ENCODE measurements at places on chromosomes 1 and 21. TPM values are rescaled to one million over a fixed set of nuclear protein-coding genes. Genes with fewer than 3 reads are reported as not detected.

TRIM46 gene
- total RNA-seq, result 25.7 TPM

SERTAD4 gene
- 1.1 TPM for total RNA-seq

FAM163A gene
- total RNA-seq, result 1.5 TPM

CHD1L gene
- 79.6 TPM for total RNA-seq

MANEAL gene
- total RNA-seq, result 23.8 TPM

GRCh38 chr1:224435999-224436398 lies 1.4 kb upstream of the WDR26 start:
- DNase-seq, result no peak

DNA sequence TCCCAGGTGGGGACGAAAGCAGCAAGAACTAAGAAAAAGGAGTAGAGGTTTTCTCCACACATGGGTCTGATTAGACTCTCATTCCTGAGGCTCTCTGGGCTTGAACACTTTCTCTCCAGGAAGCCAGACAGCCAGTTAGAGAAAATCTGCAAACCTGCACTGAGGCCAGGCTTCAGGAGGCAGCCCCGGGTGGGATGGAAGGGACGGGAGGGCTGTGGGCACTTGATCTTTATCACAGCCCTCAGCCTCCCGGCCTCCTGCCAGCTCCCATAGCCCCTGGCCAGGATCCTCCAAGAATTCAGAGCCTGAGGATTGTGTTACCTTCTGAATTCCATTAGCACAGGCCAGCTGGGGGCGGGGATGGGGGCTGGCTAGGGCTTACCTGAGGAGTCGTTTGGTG lies 40.1 kb downstream of the SERTAD4 start:
- DNase-seq, result no peak

DNA sequence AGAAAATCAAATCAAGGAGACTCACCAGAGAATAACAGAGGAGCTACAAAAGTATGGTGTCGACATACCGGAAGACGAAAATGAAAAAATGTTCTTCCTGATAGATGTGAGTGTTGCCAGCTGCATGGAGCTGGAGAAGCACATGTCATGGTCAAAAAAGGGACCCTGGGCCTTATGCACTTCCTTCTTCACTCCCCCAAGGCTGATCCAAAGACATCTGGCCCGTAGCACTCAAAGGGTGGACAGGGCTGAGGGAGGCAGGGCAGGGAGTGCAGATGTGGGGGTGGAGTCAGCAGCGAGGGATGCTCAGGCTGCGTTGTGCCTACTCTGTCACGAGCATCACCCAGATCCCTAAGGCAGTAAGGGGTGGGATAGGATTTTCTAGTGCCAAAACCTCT lies 19.4 kb downstream of the MX1 start:
- no peak for DNase-seq

- no peak for DNase-seq
These were observed 7.3 kb downstream of the FCRLB start for GRCh38 chr1:161728376-161729226.

DNA sequence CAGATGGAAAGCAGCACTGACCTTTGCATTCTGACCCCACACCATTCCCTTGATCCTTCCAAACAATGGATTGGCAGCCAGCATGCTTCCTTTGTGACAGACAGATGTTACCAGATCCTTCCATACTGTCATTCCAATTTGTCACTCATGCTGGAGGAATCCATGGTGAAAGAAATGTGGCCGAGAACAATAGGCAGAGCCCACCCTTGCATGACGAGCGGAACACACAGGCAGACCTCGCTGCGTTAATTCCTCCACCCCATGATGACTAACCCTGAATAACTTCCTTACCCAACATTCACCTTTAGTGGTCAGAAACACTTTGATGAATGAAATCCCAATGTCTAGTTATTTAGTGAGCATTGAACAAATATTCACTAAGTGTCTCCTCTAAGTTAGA lies 45.1 kb downstream of the PDPN start:
- no peak for DNase-seq

GRCh38 chr1:197557302-197557701 lies 218.0 kb downstream of the DENND1B start:
- DNase-seq, result no peak

DNA sequence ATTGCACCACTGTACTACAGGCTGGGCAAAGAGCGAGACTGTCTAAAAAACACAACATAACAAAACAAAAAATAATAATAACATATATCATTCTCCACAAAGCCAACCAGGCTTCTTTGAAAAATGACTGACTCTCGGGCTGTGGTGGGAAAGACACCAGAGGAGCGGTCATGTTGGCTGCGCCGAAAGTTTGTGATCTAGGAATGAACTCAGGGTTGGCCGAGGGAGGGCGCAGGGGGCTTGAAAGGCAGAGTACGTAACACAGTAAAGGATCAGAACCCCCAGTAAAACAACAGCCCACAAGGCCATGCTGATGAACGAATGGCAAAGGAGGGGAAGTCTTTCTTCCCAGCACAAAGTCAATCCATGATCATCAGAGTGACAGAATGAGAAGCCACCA lies 4.7 kb downstream of the SLC35E2B start:
- DNase-seq, result no peak

- no peak for DNase-seq
These were observed 9.0 kb downstream of the WNT4 start for GRCh38 chr1:22133931-22134324.

GRCh38 chr1:112558634-112559033 lies 49.9 kb downstream of the WNT2B start:
- DNase-seq, result no peak

DNA sequence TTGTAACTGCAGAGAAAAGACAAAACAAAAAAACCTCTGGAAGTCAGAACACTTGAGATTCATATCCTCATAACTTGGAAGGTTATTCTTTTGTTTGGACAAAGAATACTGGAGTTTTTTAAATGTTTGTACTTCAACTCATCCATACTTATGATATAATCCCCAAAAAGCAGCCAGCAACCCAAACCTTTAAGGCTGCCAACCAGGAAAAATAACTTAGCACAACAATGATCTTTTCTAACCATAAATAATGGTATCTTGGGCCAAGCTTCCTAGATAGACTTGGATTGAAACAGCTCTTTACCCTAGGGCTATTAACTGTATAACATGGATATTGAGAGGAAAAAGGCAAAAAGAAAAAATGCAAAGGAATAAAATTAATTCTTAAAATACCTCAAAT lies 335.1 kb downstream of the LTN1 start:
- no peak for DNase-seq

DNA sequence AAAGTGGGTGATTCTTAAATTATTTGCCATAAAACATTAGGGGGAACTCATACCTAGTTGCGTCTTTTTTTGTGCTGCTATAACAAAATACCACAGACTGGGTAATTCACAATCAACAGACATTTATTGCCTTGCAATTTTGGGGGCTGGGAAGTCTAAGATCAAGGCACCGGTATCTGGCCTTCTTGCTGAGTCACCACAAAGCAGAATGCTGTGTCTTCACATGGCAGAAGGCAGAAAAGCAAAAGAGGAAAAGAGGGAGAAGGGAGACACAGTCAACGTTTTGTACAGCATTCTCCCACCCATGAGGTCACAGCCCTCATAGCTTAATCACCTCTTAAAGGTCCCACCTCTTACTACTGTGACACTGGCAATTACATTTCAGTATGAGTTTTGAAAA lies 291.0 kb downstream of the CHRM3 start:
- DNase-seq, result no peak

- DNase-seq, result no peak
These were observed 85.2 kb upstream of the ABCD3 start for GRCh38 chr1:94332952-94333351.

DNA sequence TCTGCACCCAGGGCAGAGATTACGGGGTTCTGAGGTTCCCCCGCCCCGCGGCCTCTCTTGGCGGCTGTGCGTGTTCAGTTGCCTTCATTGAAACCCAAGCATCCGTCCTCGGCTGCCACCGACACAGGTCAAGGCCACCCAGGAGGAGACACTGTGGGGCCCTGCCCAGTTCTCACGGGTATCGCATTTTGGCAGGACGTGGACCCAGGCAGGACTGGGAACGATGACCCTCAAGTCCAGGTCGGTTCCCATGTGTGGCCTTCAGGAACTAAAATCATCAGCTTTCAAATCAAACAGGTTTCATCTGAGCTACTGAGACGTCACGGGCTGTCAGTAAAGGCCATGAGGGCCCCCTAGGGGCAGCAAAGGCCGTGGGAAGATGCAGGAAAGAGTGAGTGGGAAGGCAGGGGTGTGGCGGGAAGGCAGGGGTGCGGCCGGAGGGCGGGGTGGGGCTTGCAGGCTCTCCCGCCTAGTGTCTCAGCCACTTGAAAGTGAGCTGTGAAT lies 7.0 kb upstream of the C1orf174 start:
- DNase-seq, result no peak

GRCh38 chr1:206538086-206538770 lies 30.9 kb downstream of the RASSF5 start:
- DNase-seq, result no peak

DNA sequence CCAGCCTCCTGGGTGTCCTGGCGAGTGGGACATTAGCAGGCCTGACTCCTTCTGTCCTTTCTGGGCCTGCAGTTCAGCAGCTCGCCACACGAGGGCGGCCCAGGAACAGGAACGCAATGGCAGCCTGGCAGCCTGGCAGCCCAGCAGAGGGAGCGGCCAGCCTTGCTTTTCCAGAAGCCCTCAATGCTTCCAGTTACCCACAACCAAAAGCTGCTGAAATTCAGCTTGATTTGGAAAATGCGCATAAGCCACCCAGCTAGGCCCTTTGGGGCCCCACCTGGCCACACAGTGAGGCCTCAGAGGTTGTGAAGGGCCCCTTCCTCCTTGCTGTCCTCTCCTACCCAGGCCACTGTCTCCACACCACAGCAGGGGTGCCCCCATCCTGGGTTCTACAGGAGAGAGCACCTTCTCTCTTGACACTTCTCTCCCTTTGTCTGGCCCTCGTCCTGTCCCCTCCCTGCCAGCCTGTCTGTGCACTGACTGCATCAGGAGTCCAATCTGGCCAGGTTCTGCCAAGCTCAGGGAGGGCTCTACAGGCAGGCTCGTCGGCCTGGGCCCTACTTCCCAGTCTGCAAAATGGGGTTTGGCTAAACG lies 103.4 kb upstream of the VAMP3 start:
- peak; percentile 95 for DNase-seq

DNA sequence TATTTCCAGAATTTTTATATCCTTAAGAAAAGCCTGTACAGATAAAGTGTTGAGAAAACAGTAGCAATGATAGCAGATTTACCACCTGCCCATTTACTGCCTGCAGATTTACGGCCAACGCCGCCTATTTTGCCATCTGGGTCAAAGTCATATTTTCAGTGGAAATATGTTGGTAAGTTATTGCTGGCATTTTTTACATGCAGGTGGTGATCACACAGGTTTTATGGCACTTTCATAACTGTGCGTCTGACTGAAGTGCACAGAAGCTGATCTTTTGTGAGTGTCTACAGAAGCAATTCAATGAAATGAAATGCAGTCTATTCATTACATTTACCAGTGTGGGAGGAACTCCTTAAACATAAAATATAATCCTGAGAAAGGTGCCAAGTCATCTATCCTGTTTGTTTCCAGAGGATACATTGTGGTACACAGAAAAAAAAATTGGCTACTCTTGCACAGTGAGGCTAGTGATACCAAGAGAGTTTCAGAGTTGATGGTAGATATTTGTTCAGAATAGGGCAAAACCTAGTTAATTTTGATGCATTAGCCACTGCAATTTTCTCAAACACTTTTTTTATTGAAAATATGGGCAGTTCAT lies 458.5 kb downstream of the NEGR1 start:
- DNase-seq, result no peak

DNA sequence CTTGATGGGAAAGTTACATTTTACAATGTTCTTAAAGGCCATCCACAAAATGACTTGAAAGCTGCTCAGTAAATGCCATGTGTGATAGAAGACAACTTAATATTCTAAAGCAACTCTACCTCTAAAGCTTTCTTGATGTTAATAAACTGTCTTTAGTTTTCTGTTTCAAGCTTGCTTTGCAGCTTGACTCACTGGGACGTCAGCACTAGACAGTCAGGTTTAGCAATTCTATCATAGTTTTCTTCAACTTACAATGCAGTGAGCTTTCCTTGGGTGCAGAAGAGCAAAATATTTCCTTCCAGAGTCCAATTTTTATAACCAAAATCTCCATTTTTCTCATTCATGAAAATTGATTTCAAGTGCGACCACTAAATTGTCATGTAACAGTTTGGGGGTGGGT lies 273.1 kb downstream of the NTNG1 start:
- no peak for DNase-seq

DNA sequence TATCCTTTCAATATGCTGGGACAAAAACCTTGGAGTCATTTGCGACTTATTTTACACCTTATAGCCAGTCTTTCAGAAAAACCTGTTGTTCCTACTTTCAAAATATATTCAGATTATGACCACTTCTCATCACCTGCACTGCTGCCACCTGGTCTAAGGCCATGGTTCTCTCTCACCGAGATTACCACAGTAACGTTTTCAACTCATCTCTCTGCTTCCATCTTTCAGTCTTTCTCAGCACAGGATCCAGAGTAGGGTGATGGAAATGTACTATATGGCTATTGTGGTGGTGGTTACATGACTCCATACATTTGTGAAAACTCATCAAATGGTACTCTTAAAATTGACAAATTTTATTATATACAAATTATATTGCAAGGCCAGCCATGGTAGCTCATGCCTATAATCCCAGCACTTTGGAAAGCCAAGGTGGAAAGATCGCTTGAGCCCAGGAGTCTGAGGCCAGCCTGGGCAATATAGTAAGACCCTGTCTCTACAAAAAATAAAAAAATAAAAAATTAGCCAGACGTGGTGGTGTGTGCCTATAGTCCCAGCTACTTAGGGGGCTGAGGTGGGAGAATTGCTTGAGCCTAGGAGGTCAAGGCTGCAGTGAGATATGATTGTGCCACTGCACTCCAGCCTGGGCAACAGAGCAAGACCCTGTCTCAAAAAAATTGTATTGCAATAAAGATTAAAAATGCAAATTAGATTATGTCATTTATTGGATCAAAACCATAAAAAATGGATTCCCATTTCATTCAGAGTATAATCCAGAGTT lies 120.9 kb upstream of the PPP2R5A start:
- DNase-seq, result no peak

DNA sequence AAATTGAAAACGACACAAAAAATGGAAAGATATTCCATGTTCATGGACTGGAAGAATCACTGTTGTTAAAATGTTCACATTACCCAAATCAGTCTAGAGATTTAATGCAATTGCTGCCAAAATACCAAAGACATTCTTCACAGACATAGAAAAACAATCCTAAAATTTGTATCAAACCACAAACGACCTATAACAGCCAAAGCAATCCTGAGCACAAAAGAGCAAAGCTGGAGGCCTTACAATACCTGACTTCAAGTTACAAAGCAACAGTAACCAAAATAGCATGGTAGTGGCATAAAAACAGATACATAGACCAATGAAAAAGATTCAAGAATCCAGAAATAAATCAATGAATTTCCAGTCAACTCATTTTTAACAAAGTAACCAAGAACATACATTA lies 1077.3 kb downstream of the KCNT2 start:
- DNase-seq, result no peak

DNA sequence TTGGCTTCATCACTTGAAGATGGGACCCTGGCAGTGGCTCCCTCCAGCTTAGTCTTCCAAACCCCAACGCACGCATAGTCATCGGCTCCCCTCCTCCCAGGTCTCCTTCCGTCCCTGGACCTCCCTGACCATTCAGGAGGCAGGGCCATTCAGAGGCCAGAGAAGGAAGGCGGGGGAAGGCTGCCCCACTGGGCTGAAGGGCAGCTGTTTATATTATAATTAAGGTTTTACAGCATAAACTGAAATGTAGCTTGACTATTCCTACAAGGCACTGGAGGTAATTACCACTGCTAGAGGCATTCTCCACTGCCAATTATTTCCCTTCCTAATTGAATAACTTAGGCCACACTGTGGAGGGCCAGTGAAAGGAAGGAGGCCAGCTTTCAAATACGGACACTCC lies 170.6 kb upstream of the PROX1 start:
- DNase-seq, result no peak

GRCh38 chr1:20903437-20903836 lies 116.3 kb upstream of the HP1BP3 start:
- DNase-seq, result no peak

Measured in progenitor cell of endocrine pancreas (in vitro differentiated cells).